ENCODE measurements at places on chromosomes 7 and 10.

GRCh38 chr7:101950450-101951119 is 133.2 kb downstream of the CUX1 start:
- DNase-seq, result peak; percentile 67

GRCh38 chr10:71811351-71811750 is 38.0 kb upstream of the VSIR start:
- DNase-seq, result no peak

- DNase-seq, result peak; percentile 93
These were observed 115.4 kb downstream of the ZMIZ1 start for GRCh38 chr10:79184145-79184625.

DNA sequence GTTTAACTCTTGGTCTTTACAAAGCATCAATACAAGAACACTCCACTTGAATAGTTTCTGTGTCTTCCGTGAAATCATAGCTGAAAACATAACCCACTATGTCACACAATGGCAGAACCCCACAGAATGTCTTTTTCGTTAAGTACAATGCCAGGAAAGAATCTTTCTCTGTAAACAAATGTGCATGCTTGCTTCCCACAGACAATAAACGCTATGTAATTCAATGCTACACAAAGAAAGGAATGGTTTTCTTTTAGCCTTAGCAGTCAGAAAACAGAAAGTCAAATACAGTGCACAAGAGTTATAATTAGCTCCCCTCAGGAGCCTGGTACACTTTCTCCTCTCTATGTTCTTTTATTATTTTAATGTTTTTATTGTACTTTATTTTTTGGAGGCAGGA is 186.1 kb downstream of the SRPK2 start:
- no peak for DNase-seq

GRCh38 chr10:61804414-61804813 is 97.1 kb upstream of the ARID5B start:
- peak; percentile 17 for DNase-seq

GRCh38 chr7:150961510-150962289 is 16.4 kb downstream of the KCNH2 start:
- no peak for DNase-seq

- peak; percentile 77 for DNase-seq
These were observed 490 bp downstream of the CADPS2 start for GRCh38 chr7:122885583-122886356.

- DNase-seq, result no peak
These were observed 356.5 kb upstream of the KLF6 start for GRCh38 chr10:4141471-4141870.

GRCh38 chr10:93995598-93996271 is 2.0 kb downstream of the PLCE1 start:
- DNase-seq, result peak; percentile 89

DNA sequence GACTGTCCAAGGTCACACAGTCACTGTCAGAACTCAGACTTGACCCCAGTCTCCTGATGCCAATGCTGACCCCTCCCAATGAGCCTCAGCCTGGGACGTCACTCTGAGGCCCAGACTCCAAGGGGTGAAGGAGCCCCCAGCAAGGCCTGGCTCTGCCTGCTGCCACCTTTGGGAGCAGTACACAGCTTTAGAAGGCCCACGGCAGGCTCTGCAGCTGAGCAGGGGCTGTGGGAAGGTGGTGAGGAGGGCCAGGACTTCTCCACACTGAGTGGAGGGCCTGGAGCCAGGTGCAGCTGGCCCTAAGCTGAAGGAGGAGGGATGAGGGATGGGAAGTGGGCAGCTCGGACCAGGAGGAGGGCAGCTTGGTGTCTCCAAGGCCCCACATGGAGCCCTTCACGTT is 23.9 kb upstream of the ZMIZ1 start:
- no peak for DNase-seq

DNA sequence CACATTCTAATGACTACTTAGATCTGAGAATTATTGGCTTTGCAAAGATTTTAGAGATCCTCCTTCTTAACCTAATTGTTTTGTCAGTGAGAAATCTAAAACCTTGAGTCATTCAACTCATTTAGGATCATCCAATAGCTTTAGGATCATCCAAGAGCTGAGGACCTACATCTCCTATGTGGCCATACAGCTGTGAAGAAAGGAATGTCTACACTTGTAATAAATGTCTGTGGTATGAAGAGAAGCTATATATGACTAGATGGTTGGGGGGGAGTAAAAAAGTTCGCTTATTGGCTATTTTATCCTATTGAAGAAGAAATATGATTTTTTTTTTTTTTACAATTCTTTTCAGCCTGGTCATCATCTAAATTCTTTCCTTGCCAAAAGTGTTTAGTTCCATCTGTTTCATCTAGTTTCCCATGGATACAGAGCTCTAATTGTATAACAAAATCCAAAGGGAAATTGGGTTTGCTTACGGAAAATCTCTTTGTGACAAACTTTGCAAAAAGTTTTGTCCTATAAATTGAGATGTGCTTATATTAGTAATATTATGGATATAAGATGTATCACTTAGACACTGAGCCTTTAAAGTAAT is 196.7 kb downstream of the PRKG1 start:
- no peak for DNase-seq

DNA sequence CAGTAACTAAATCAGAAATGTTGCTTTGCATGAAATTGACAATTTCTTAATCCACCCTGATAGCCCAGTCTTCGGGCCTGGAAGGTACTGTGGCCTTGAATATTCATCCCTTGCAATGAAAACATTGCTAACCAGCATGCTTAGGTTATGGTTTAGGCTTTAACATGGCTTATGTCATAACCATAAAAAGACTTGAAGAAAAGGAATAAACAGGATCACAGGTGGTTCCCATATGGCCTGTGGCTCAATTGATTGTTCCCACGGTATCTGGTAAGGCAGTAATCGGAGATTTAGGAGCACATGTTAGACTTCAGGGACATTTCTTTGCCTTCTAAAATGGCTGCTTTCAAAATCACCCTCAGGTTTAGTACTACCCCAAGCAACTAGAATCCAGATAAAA is 139.5 kb downstream of the ST7 start:
- DNase-seq, result no peak

GRCh38 chr10:103124420-103125096 is 68.5 kb downstream of the NT5C2 start:
- DNase-seq, result no peak

DNA sequence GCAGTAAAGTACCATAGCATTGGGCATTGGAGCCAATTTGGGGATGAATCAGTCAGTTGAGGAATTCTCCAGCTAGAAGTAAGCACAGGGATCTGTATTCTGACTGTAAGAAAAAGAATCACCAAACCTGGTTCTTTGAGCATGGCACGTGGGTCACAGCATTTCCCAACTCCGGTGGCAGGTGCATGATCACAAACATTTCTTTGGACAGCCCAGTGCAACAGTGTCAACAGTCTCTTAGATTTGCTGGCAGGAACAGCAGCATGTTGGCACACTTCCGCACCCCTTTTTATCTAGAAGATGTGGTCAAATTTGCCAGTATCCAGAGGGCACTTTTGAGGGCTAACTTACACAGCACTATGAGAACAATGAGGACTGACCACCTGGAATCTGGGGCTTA is 437.5 kb upstream of the GHITM start:
- no peak for DNase-seq

DNA sequence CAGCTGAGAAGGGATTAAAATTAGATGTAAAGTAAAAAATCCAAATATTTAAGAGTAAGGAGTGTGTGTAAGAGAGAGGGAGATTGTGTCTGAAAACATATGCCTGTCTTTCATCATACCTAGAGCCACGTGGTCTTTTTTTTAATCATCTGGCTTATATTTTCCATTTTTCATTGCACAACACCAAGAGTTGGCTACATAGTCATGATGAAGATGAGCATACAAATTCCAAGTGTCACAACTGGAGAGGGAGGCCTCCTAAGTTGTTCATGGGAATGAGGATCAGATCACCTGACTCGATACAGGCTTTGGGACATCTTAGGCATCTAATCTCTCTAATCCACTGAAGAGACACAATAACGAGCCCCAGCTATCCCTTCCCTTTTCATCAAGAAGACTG is 47.2 kb upstream of the CCDC3 start:
- no peak for DNase-seq

DNA sequence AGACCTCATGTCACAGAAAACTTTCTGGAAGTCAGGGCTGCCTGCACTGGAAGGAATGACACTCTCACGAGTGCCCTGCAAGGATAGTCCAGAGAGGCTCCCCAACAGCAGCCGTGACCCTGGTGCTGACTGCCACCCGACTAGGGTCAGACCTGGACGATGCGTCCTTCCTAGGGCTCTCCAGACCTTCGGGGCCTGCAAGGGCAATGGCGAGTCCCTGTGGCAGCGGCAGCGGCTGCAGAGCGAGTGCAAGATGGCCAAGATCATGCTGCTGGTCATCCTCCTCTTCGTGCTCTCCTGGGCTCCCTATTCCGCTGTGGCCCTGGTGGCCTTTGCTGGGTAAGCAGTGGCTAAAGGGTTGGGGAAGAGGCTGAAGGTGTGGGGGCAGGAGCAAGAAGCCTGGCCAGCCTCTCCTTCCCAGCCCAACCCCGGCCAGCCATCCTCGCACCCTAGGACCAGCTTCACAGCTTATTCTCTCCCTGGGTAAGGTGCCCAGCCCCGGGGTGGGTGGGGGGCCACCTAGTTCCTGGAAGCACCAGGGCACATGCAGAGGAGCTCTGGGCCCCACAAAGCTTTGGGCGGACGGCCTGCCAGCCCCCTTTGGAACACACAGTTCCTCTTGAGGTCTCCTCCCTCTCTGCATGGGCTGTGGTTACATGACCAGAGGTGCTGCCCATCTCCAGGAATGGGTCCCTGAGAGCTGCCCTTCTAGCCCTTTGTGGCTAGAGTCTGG is 5.5 kb downstream of the OPN4 start:
- no peak for DNase-seq

DNA sequence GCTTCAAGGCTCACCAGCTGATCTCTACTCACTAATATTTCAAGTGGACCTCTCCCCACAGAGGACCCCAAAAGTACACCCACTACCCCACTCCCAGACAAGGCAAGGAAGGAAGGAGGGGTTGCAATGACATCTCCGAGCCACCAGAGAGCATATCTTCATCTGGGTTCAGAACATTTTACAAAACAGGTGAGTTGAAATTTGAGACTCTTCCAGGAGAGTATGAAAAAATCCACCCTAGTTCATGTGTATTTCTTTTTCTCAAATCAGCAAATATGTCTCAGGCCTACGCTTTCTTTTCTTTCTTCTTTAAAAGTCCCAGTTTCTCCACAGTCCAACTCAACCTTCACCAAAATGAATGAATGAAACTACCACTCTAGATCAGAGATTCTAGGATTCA is 61.9 kb downstream of the SGMS1 start:
- no peak for DNase-seq

- DNase-seq, result no peak
These were observed 74.8 kb upstream of the RPA3 start for GRCh38 chr7:7793249-7793648.

GRCh38 chr10:97718178-97718577 is 4.6 kb downstream of the MARVELD1 start:
- DNase-seq, result no peak

DNA sequence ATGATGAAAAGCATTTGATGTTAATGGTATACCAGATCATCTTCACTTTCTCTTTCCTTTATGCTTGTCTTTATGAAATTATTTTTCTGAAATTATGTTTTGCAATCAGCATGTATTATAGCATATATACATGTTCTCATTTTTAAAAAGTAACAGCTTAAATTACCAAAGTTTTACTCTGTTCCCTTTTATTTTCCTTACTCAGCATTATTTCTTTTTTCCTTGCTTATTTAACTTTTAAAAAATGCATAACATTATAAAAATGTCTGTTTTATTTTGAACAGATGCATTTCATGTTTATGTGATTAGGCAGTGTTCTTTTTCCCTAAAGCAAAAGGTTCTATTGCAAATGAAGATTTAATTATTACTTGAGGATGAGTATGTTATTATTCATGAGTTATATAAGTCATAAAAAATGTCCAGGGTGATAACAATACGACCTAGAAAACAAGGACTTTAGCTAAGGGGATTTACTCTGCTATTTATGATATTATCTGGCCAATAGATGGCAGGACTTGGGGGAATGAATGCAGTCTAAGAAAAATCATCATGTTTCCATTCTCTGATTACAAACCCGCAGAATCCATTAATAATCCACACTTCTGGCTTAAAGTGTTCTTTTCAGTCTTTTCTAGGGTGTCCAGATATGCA is 38.5 kb downstream of the CABCOCO1 start:
- no peak for DNase-seq

DNA sequence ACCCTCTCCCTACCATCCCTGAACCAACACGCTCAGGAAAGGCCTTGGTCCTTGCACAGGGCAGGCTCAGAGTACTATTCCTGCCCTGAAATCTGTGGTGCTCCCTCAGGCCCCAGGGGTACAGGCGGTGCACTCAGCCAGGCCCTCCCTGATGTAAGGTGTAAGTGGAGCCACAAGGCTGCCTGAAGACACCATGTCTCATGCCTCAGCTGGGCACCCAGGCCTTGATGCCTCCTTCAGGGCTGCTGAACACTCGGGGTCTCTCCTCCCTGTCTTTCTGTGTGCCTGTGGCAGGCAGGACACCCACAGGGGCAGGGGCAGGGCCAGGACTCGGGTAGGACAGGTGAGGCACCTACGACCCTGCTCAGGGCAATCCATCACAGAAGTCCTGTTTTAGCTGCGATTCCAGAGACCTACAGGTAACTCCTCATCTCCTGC is 22.9 kb upstream of the ANTXRL start:
- DNase-seq, result no peak

- peak; percentile 82 for DNase-seq
These were observed 804 bp downstream of the UNC5B start for GRCh38 chr10:71213127-71213621.

DNA sequence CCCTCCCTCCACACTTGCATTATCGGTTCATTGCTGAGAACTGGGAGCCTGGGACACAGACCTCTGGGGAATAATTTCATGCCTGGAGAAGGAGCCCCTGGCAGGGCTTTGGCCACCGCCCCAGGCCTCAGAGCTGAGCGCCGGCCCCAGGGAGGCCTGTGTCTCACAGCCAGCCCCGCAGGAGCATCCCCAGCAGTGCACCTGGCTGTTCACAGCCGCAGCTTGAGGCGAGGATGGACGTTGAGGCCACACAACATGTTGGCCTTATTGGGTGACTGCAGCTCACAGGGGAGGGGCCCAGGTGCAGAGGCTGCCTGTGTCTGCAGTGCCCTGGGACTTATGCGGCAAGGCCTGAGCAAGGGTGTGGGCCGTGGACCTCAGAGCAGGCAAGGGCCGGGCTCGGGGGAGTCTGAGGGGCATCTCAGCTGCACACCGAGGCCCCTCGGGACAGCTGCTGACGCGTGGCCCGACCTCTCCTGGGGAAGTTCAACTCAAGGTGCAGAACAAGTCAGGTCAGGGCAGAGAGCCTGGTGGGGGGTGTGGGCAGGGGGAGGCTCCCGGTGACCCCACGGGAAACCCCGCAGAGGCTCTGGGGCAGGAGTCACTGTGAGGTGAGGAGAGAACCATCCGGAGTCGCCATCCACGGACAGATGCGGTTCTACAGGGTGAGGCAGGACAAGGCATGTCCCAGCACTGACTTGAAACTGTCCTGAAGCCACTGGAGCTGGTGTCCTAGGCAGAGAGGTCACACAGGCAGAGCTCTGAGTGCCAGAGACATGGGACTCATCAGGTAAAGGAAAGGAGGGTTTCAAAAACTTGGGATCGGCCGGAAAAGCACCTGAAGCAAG is 13.1 kb upstream of the UBE3C start:
- DNase-seq, result no peak

- no peak for DNase-seq
These were observed 28.1 kb upstream of the KIF5B start for GRCh38 chr10:32084185-32084851.
